ENCODE measurements at places on chromosomes 3 and 15. TPM values are rescaled to one million over a fixed set of nuclear protein-coding genes. Genes with fewer than 3 reads are reported as not detected.

SLC25A38 gene
- total RNA-seq, result 33.0 TPM

DNA sequence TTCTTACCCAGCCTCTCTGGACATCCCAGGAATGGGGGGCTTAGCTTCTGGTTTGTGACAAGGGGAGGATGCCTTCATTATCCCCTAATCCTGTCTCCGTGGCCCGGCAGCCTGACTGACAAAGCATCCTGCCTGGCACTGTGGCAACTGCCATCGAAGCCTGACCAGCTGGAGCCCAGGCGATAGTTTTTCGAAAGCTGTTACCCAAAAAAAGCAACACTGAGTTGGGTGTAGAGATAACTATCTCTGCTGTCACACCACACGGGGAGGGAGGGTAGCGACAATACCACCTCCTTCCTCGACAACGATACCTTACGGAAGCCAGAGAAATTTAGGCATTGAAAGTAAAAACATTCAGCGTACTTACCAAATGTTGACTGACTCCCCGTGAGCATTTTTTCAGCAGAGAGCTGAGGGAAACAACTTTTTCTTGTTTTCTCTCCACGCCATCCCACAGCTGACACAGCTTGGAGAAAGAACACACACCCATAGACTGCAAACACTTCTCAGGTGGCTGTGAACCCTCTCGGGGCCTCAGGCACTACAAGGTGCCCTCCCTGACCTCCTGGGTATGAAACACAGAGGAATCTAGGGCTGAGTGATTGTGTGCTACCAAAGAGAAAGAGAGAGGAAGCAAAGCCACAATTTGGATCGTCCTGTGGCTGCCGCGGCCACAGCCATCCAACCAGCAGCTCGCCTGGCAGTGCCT, 361.9 kb upstream of the ICE2 start:
- peaks cover 7% of the 10 kb centered on the region for H3K4me1 ChIP-seq
- no peak for DNase-seq
- H3K4me3 ChIP-seq, result no peak overlapping the region
- H3K27ac ChIP-seq, result no peak overlapping the region
- H3K36me3 ChIP-seq, result no peaks in the 10 kb centered on the region

DNA sequence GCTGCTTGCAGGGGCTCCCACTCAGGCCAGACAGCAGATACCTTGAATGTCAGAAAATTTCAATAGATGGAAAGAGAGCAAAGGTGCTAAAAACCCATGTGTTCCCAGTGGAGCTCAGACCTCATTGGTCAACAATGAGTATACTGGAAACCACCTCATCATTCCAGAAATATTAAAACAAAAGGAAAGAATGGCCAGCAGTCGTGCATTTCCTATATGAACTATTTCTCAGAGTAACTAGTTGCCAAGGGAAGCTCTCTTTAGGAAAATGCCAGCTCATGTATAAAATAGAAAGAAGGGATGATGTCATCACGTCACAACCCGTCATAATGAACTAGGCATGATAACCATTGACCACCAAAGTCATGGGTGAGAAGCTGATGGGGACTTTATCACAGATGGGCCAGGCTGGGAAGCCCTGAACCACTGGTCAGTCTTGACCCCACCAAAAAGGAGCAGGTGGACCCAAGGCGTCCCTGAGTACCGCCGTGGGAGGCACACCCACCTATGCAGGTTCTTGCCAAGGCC, 17.5 kb downstream of the DNAJB8 start:
- DNase-seq, result no peak
- H3K27ac ChIP-seq, result no peak overlapping the region
- H3K4me1 ChIP-seq, result no peaks in the 10 kb centered on the region
- H3K36me3 ChIP-seq, result no peaks in the 10 kb centered on the region

IDH3A gene
- 36.3 TPM for total RNA-seq

GRCh38 chr3:76111808-76112207, 326.5 kb upstream of the ZNF717 start:
- no peak overlapping the region for H3K27ac ChIP-seq
- H3K4me3 ChIP-seq, result no peak overlapping the region
- no peak for DNase-seq
- no peaks in the 10 kb centered on the region for H3K36me3 ChIP-seq

REC114 gene
- total RNA-seq, result not detected

- H3K36me3 ChIP-seq, result peaks cover 3% of the 10 kb centered on the region
- no peak overlapping the region for H3K4me3 ChIP-seq
- H3K4me1 ChIP-seq, result peaks cover 24% of the 10 kb centered on the region
These were observed 81.4 kb downstream of the MBNL1 start for GRCh38 chr3:152350139-152350538.

- H3K27me3 ChIP-seq, result no peaks in the 10 kb centered on the region
- H3K27ac ChIP-seq, result no peak overlapping the region
- DNase-seq, result no peak
- H3K4me3 ChIP-seq, result no peak overlapping the region
- H3K4me1 ChIP-seq, result no peaks in the 10 kb centered on the region
These were observed 376.0 kb upstream of the PDZRN3 start for GRCh38 chr3:74000725-74001124.

DNA sequence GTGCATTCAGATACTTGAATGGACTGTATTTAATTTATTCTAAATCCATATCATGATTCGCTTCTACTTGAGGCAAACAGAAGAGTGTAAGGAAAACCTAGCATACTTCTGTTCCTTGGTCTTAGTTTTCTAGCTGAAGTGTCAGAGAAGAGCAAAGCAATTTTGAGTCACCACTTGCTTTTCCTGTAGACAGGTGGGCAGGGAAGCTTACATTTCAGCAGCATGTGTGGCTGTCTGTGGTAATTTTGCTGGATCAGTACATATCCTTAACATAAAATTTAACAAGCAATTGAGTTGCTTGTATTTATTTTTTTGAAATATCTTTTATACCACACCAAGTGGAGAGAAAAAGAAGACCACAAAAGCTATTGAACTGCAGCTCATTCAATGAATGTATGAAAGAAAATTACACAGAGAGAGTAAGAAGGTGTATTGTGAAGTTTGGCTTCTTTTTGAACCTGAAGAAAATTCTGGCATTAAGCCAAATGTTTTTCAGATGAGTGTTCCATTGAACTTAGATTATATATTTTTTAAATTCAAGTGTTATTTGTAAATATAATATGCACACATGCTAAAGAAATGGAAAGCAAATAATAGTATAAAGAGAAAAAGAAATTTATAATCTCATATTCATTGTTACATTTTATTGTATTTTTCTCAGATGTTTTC, 747.6 kb downstream of the NAALADL2 start:
- no peak overlapping the region for H3K4me3 ChIP-seq
- DNase-seq, result no peak
- H3K4me1 ChIP-seq, result no peaks in the 10 kb centered on the region

DNA sequence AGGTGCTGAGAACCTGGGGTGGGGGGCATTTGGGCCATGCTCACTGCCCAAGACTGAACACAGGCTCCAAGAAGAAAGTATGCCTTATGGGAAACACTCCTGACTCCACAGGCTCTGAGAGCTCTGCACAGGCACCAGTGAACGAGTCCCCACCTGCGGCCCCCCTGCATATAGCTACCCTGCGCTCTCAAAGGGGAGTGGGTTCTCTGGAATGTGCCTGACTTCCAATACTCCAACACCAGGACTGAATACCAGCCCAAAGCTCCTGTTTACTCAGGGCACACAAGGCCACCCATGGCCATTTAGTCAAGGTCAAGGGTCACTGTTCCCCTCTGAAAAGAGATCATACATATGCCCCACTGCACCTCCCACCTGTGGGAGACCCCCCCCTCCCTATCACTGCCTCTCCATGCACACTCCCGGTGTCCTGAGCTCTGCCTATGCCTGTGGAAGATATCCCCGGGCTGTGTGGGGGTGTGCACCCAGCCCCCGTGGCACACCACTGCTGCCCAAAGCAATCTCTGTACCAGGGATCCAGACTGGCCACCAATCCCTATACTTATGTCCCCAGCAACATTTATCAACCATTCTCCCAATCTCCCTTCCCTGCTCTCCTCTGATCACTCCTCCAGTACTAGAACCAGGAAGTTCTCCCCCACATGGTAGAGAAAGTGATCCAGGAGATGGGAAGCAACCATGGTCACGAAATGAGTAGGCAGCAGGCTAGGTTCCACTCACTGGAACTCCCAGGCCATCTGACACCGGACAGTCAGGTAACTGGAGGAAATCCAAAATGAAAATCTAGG, 1.5 kb upstream of the PLXNB1 start:
- H3K27ac ChIP-seq, result no peak overlapping the region
- H3K36me3 ChIP-seq, result peaks cover 7% of the 10 kb centered on the region
- no peaks in the 10 kb centered on the region for H3K27me3 ChIP-seq
- H3K4me3 ChIP-seq, result no peak overlapping the region
- DNase-seq, result no peak

DNA sequence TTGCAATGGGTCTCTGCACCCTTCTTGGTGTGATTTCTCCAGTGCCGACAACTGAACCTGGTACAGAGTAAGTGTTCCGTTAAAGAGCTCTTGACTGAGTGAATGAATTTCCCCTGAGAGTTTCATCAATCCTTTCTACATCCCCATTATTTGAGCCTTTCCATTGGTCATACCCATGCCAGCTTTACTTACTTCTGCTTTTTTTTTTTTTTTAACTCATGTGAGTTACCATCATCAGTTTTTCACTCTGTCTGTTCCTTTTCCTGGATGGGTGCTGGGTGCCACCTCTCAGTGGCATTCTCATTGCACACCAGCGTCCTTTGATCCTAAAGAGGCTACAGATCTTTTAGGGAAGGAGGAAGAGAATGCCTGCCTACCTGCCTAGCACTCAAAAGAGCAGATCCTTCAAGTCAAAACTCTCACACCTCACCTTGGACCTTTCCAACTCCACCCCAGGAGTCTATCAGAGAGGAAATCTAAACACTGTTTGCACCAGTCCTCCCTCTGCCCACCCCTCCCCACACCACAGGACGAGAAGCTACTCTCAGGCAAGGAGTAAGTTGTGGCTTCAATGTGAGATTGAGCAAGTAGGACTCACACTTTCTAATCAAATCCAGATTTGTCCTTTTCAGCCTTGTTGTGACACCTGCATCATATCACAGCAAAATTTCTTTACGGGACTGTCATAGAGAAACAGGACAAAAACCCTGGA, 13.1 kb upstream of the USP3 start:
- no peaks in the 10 kb centered on the region for H3K36me3 ChIP-seq
- H3K4me1 ChIP-seq, result peaks cover 10% of the 10 kb centered on the region
- H3K27ac ChIP-seq, result no peak overlapping the region
- no peak for DNase-seq

ZNF774 gene
- total RNA-seq, result 3.3 TPM

VGLL3 gene
- total RNA-seq, result 53.8 TPM

CCNDBP1 gene
- total RNA-seq, result 37.0 TPM

GRCh38 chr3:138682648-138683047, 74.1 kb downstream of the FAIM start:
- H3K4me3 ChIP-seq, result no peak overlapping the region
- H3K27ac ChIP-seq, result no peak overlapping the region
- H3K4me1 ChIP-seq, result peaks cover 5% of the 10 kb centered on the region
- no peaks in the 10 kb centered on the region for H3K27me3 ChIP-seq
- peaks cover 3% of the 10 kb centered on the region for H3K36me3 ChIP-seq

- DNase-seq, result no peak
- H3K27ac ChIP-seq, result no peak overlapping the region
- H3K36me3 ChIP-seq, result no peaks in the 10 kb centered on the region
- no peaks in the 10 kb centered on the region for H3K27me3 ChIP-seq
- H3K4me3 ChIP-seq, result no peak overlapping the region
- no peaks in the 10 kb centered on the region for H3K4me1 ChIP-seq
These were observed 83.8 kb downstream of the PTPRG start for GRCh38 chr3:61645148-61645547.

B2M gene
- 2,284 TPM for total RNA-seq

PLAAT1 gene
- 3.9 TPM for total RNA-seq

SYNPR gene
- total RNA-seq, result not detected

DNA sequence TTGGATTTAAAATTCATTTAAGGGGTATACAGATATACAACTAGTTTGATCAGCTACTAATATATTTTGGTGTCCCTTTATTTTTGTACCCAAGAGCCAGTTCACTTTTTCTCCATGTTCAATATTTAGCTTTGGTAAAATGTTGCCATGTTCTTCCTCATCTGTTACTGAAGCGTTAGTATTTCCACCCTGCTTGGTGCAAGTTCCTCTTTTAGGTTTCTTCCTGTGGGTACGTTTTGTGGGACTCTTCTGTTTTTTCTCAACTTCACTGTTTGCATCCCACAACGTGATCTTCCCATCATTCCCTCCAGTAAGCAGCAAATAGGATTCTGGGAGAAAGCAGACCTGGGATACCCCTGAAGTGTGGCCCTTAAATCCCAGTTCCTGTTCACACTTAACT, 14.1 kb downstream of the WDR53 start:
- no peaks in the 10 kb centered on the region for H3K36me3 ChIP-seq
- H3K27me3 ChIP-seq, result no peaks in the 10 kb centered on the region
- DNase-seq, result no peak
- no peak overlapping the region for H3K27ac ChIP-seq
- no peak overlapping the region for H3K4me3 ChIP-seq

DNA sequence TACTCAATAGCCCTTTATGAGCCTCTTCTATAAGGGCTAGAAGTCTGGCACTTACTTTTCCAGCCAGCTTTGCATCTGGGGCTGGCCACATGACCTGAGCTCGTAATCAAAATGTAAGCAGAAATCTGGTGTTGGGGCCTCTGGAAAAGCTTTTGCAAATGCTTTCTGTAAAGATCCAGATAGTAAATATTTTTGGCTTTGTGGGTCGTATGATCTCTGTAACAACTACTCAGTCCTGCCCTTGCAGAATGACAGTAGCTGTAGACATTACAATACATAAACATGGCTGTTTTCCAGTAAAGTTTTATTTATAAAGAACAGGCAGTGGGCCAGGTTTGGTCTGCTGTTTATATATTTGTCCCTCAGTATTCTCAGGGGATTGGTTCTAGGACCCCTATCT, 46.2 kb upstream of the THRB start:
- H3K27me3 ChIP-seq, result no peaks in the 10 kb centered on the region
- no peak for DNase-seq
- no peaks in the 10 kb centered on the region for H3K36me3 ChIP-seq
- H3K4me1 ChIP-seq, result no peaks in the 10 kb centered on the region

GPR171 gene
- total RNA-seq, result not detected

GRCh38 chr15:25186411-25186810, 231.6 kb downstream of the SNRPN start:
- H3K27ac ChIP-seq, result no peak overlapping the region
- H3K4me1 ChIP-seq, result no peaks in the 10 kb centered on the region

- no peak overlapping the region for H3K4me3 ChIP-seq
- no peaks in the 10 kb centered on the region for H3K27me3 ChIP-seq
- H3K36me3 ChIP-seq, result no peaks in the 10 kb centered on the region
- H3K4me1 ChIP-seq, result no peaks in the 10 kb centered on the region
- no peak overlapping the region for H3K27ac ChIP-seq
These were observed 2.6 kb upstream of the SLC9A9 start for GRCh38 chr3:143850877-143851276.

Measured in astrocyte (in vitro differentiated cells and primary cell).